ENCODE measurements at places on chromosomes 7 and 10.
A peak's percentile ranks its signal among the peaks of the same experiment; 100 is the strongest.

GRCh38 chr10:35339942-35340341 is 3.6 kb downstream of the CCNY start:
- DNase-seq = no peak

- no peak for DNase-seq
Measured at GRCh38 chr10:33260403-33261149, 73.9 kb downstream of the NRP1 start.

- DNase-seq = peak; percentile 45
Measured at GRCh38 chr7:1555813-1556543, at the start of gene TMEM184A. TSS of gene TMEM184A (minus strand) at chr7:1556205. CDS start at chr7:1555484, 721 bp downstream.

GRCh38 chr10:33661580-33662336 is 327.3 kb upstream of the NRP1 start:
- no peak for DNase-seq

DNA sequence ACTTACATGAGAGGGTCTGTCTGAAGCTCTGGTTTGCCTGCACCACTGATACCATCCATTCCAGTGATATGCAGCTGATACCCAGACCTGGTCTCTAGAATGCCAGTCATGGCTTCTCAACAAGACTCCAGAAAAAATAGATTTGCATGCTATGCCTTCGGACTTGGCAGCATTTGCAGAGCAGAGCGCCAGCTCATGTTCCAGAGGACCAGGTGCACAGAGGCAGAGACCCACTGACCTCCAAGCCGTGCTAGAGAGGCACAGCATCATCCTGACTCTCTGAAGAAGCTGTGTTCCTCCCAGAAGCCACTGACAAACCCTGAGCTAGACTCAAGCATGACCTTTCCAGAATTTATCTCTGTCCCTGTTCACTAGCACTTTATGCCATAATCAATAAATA is 6.9 kb upstream of the PRKAG2 start:
- DNase-seq = no peak

GRCh38 chr7:93923942-93924341 is 2.4 kb downstream of the GNG11 start:
- DNase-seq = no peak

DNA sequence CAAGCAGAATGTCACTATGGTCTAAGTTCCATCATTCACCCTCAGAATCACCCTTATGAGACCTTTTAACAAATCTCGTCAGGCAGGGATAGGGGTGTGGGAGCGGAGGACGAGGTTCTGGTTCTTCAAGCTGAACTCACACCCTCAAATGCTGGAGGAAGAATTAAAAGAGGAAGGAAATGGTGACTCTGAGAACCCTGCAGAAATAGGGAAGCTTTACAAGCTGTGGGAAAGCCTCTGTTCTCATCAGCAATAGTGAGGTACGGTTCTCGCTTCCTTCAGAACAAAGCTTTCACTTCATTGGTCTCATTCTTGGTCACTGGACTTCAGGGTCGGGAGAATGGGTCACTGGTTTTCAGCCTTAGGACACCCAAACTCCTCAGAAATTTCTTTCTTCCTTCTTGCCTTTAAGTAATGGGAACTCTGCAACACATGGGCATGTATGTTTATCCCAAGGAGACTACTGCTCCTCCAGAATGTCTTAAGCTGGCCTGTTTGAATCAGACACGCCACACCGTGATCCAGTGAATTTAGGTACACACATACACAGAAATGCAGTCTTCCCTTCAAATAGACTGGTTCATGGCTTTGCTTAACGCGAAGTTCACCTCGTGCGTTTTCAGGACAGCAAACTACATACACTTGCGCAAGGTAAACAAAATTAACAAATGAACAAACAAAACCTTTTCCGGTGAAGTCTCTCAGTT is 226.0 kb downstream of the SFMBT2 start:
- DNase-seq = no peak

GRCh38 chr7:40673285-40673684 is 538.5 kb downstream of the SUGCT start:
- DNase-seq = no peak

DNA sequence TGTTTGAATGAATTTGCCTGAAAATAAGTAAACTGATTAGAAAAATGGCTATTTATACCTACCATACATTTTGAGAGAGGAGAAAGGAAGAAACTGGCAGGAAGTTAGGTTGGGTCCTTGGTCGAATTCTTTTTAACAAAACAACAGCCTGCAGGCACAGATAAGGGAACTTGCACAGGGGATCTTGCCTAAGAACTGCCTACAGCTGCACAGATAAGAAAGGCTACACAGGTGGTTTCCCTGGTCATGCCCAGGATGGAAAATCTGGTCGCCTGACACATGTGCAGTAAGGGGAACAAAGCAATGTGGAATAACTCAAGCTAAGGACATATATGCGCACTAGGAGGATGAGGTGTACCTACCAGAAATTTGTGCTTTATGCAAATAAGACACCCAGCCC is 732.1 kb upstream of the POT1 start:
- DNase-seq = no peak

DNA sequence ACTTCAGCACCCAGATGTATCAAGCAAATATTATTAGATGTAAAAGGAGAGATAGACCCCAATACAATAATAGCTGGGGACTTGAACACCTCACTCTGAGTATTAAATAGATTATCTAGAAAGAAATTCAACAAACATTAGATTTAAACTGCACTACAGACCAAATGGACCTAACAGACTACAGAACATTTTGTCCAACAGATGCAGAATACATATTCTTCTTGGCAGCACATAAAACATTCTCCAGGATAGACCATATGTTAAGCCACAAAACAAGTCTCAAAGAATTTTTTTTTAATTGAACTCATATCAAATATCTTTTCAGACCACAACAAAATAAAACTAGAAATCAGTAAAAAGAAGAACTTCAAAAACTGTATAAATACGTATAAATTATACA is 130.4 kb downstream of the MTERF1 start:
- DNase-seq = no peak

GRCh38 chr7:22698767-22699166 is 28.2 kb upstream of the IL6 start:
- DNase-seq = peak; percentile 32

DNA sequence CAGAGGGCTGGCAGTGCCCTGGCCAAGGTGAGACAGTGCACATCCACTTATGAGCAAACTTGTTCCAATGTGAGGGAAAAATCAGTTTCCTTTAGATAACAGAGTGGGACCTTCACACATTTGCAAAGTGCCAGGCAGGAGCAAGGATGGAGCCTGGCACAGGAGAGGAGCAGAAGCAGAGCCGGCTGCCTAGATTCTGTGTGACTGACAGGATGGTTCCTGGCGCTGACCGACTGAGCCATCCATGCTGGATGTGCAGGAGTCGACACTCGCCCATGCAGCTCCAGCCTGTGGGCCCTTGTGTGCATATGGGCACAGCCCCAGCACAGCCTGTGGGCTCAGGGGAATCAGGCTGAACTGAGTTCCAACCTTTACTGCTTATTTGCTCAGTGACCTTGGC is 346.5 kb downstream of the GRID1 start:
- no peak for DNase-seq

DNA sequence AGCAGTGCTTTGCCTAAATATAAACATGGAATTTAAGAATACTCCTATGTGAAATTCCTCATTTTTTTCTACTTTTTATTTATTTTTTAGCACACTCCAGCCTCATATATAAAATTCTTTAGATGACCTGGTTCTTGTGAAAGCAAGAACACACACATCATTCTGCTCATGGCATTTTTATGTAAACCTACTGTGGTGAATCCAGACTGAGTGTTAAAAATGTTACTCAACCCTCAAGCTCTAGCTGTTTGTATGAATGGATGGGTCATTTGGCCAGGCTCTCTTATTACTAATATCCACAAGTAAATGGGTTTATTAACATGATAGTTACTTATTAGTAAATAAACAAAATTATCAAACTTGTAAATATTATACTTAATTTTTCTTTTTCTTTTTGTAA is 551.7 kb upstream of the LRRN3 start:
- DNase-seq = no peak

DNA sequence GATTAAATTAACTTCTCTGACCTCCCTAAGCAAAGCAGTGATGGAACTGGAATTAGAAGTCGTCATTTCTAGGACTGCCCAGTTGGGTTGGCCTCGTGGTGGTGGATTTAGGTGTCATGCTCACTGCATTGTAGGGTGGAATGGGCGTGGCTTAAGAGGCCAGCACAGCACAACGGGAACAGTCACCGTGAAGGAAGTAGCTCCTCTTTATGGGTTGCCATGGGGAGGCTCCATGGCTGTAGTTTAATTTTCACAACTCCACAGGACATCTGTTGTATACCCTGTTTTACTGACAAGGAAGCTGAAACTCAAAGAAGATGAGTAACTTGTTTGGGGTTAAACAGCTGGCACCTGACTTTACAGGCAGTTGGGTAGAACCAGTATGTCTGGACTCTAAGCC is 208.3 kb downstream of the CELF2 start:
- DNase-seq = peak; percentile 79
